ENCODE measurements at places on chromosomes 16 and 17.
A peak's percentile ranks its signal among the peaks of the same experiment; 100 is the strongest.

GRCh38 chr17:6240001-6240400, 169.8 kb downstream of the WSCD1 start:
- no peak for DNase-seq

GRCh38 chr17:10613775-10614513, 43.2 kb downstream of the MYH3 start:
- DNase-seq, result no peak

GRCh38 chr16:12618515-12618914, 185.2 kb downstream of the CPPED1 start:
- DNase-seq, result no peak

DNA sequence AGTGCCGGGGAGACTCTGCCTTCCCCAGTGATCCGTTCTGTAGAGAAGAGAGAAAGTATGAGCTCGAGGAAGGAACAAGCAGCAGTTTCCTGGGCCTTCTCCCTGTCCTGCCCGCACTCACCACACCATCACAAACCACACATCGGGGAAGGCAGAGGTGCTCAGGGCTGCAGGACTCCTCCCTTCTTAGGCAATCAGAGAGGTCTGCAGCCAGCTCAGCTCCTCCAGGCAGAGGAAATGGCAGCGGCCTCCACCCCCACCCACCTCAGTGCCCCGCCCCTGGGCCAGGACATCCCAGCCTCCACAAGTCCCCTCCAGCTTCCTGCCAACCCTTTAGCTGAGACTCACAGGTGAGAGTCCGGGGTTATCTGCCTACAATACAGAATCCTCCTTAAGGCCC, 2.0 kb downstream of the ZNF319 start:
- peak; percentile 31 for DNase-seq

DNA sequence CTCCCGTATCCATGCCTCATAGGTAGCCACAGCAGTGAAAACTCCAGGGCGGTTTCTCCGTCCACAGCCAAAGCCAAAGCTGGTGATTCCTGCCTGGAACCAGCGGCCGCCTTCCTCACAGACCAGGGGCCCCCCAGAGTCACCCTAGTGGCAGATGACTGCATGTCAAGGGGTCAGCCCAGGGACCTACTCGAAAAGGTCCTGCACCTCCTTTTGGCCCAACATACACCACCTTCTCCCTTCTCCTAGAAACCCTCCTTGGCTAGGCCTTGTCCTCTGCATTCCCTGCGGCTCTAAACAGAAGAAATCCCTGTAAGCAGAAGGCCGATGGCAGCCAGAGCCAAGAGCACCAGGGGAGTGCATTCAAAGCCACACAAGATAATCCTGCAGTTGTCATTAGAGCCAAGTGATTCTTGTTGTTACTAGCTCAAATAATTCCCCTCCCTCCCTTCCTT, 6.1 kb downstream of the PRSS36 start:
- DNase-seq, result no peak

DNA sequence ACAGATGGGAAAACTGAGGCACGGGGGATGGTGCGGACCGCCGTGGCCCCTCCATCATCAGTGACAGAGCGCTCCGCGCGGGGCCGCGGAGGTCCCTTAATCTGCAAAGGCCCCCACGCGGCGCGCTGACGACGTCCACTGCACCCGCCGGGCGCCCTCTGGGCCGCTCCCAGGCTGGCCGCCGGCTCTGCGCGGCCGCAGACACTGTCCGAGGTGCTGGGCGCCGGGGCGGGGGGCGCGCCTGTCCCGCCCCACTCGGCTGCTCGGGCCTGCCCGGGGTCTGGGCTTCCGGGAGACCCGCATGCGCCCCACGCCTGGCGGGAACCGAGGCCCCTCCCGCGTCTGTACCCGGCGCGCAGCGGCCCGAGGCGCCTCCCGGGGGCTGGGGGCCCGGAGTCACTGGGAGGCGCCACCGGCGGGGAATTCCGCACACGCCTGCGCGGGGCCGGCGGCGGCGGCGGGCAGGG, 550 bp upstream of the RNF213 start:
- peak; percentile 83 for DNase-seq

DNA sequence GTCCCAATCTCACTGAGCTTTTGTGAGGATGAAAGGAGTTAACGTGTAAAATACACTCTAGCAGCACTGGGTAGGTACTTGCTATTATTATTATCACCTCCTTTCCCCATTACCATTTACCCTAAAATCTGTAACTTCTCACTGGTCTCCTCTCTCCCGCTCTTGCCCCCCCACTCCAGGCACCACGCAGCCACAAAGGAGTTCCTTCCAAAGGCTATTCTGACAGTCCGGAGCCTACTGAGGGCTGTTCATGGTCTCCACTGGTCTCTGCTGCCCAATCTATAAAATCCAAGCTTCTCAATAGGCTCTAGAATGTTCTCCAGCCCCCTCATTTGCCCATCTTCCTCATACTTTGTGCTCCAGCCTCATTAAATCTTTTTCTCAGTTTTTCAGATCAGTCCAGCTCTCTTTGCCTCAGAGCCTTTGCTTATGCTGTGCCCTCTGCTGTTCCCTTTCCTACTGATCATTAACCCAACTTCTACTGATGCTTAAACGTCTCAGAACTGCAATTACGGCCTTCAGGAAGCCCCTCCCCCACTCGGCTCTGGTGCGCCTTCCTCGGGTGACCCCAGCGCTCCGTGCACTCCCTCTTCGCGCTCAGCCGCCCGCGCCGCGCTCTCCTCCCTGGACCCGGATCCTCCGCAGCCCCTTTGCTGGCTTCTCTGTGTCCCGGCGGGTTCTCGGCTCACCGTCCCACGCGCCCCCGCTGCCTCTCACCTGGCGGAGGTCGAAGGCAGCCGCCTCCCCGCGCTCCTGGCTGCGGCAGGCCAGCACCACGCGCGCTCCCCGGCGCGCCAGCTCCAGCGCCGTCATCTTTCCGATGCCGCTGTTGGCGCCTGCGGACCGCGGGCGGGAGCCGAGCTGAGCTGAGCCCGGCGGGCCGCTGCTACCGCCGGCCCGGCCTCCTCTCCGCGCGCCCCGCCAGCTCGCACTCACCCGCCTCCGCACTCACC, 737 bp downstream of the DHRS13 start:
- peak; percentile 55 for DNase-seq

GRCh38 chr17:70713694-70714093, 544.4 kb downstream of the KCNJ2 start:
- no peak for DNase-seq

DNA sequence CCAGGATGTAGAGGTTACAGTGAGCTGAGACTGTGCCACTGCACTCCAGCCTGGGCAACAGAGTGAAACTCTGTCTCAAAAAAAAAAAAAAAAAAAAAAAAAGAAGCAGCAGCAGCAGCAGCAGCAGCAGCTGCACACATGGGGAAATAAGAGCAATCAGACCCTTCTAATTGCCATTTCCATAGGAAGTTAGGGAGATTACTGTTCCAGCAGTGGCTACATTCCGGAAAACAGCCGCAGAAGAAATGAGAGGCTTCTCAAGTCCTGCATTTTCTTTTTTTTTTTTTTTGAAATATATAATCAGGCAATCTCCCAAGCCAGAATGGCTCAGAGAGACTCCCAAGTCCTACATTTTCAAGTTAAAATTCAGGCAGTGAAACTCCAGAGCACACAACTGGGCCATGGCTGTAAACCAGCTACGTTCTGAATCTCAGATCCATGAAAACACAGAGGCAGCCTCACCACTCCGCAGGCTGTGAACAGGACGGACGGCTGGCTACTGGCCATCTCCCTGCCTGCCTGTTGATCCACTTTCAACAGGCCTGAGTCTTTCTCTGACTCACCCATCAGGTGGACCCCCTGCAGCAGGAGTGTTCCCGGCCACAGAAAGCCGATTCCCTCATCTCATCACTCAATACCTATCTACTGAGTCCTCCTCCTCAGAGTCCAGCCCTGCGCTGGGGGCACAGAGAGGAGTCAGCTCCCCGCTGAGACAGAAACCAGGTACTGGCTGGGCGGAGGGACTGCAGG, 15.0 kb downstream of the TRPV1 start:
- DNase-seq, result no peak

GRCh38 chr17:2275722-2276121, 27.9 kb downstream of the SMG6 start:
- no peak for DNase-seq

DNA sequence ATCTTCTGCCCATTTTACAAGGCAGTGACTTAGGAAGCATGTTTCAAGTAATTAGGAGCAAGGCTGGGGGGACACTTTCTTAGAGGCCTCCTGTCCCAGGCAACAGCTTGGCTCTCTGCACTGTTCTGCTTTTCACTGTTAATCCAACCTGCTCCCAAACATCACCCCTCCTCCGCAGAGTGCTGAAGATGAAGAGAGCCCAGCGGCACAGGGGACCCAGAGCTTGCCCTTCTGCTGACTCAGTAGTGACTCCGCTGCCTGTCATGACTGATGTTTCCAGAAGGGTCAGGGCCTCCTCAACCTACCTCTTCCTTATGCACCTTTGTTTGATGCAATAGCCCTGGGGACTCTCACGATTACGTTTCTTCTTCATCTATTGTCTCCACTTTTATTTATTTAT, 38.9 kb upstream of the NDRG4 start:
- DNase-seq, result no peak

DNA sequence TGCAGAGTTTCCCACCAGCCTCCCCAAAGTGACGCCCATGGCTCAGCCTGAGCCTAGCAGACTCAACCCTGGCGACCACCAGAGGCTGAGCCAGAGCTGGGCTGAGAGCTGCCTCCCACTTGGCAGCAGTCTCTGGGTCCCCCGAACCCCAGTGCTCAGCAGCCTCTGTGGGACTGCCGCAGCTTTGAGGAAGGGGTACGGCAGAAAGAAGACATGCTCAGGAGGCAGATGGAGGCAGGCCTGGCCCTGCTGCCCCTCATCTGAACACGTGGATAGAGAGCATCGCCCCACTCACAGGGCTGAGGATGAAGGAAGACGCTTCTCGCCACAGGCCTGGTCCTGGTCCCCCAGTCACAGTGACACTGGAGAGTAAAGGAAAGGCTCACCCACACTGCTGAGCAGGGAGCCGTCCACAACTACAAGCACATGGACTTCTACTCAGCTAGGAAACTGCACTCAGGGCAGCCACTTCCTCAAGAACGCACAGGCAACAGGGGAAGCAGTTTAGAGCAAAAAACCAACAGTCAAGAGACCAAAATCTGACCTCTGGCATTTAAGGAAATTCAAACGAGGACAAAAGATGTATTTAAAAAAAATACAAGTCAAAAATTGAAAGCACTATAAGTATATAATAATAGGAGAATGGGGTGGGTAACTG, 45.2 kb upstream of the GSG1L start:
- DNase-seq, result peak; percentile 78

- DNase-seq, result no peak
These were observed 10.5 kb upstream of the BLMH start for GRCh38 chr17:30302241-30302640.

- no peak for DNase-seq
These were observed 753.9 kb upstream of the EEF2KMT start for GRCh38 chr16:5851393-5851982.

- DNase-seq, result peak; percentile 19
These were observed 3.1 kb upstream of the POLG2 start for GRCh38 chr17:64499805-64500486.

GRCh38 chr16:67931712-67932461, at the start of gene CTRL:
Gene CTRL (minus strand): TSS chr16:67931862. CDS start chr16:67931852, 10 bp downstream.
- DNase-seq, result no peak

GRCh38 chr16:11252482-11252931, 3.5 kb downstream of the SOCS1 start:
- no peak for DNase-seq

GRCh38 chr16:85430523-85431421, 182.3 kb upstream of the GSE1 start:
- DNase-seq, result no peak

- DNase-seq, result no peak
These were observed 5.2 kb upstream of the ALDOA start for GRCh38 chr16:30060346-30060745.

DNA sequence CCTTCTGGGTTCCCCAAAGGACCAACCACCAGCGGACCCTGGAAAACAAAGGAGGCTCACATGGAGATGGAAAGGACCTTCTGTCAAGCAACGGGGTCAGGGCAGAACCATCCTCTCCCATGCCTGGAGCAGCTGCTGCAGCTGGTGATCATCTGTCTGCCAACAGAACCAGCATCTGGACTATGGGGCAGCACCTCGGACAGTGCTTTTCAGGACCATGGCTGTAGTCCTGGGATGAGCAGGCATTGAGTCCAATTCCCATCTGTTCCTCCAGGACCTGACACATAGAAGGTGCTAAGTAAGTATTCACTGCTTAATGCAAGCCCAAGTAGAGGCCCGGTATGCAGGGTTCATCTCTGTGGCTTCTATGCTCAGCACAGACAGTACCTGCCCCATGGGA, 304.7 kb downstream of the XYLT1 start:
- DNase-seq, result no peak

GRCh38 chr17:51700011-51700760, 439.8 kb downstream of the UTP18 start:
- no peak for DNase-seq

- DNase-seq, result peak; percentile 25
These were observed 108.0 kb downstream of the VPS53 start for GRCh38 chr17:606508-607250.

GRCh38 chr17:77572065-77572601, 386.4 kb upstream of the TNRC6C start:
- DNase-seq, result peak; percentile 13

DNA sequence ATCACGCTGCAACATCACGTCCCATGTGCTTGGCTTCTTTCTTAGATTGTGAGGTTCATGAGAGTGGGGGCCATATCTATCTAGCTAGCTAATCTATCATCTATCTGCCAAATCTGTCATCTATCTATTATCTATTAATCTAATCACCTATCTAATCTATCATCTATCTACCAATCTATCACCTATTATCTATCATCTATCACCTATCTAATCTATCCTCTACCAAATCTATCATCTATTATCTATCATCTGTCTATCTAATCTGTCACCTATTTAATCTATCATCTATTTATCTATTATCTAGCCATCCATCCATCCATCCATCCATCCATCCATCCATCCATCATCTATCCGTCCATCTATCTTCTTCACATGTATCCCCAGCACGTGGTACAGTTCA, 14.2 kb downstream of the COX6A2 start:
- DNase-seq, result no peak

GRCh38 chr17:32909787-32910369, 18.1 kb upstream of the TMEM98 start:
- DNase-seq, result peak; percentile 71

Measured in suppressor macrophage (primary cell).